ENCODE measurements at places on chromosomes 2 and 18.

GRCh38 chr2:28951910-28952835 is 28.9 kb upstream of the TOGARAM2 start:
- no peak for DNase-seq

DNA sequence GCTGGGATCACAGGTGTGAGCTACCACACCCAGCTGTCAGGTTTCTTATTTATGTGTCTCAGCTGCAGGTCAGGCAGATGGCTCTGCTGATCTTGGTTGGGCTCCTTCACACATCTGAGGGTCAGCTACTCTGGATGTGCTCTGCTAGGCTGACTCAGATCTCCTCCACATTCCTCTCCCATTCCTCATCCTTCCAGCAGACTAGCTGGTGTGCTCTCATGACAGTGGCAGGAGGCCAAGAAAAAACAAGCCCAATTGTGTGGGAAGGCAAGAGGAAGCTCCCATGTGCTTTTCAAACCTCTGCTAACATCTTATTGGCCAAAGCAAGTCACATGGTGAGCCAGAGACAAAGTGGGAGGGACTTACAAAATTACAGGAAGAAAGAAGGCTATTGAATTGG is 11.7 kb upstream of the MSH6 start:
- DNase-seq = no peak

GRCh38 chr2:86411396-86411795 is 29.8 kb upstream of the KDM3A start:
- no peak for DNase-seq

DNA sequence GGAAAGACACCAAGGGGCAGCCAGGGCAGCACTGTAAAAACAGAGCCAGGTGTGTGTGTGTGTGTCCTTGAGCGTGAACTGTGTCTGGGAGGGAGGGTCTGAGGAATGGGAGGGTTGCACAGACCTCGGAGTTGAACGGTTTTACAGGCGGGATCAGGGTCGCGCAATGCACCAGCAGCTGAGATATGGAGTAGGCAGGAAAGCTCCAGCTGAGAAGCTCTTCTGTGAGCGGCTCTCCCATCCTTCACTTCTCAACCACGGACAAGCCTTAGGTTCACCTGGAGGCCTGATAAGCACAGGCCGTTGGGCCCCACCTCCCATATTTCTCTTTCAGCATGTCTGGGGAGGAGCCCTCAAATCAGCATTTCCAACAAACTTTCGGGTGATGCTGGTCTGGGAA is 12.1 kb downstream of the SERTAD2 start:
- no peak for DNase-seq

DNA sequence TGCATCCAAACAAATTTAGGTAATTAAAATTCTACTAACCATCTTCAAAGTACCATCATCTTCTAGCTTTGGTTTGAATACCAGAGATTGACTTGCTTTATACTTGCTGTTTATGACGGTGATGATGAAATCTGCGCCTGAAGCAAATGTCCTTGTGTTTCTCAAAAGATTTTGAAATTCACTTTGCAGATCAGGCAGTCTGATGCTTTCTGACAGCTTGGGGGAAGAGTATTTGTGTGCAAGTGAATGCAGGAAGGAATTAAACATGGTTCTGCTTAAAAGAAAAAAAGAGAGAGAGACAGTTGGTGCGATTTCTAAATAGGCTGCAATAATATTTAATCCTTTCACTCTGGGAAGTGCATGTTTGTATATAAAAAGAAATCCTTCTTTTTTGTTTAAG is 29.6 kb downstream of the CSRNP3 start:
- DNase-seq = no peak

- no peak for DNase-seq
Measured at GRCh38 chr2:41736105-41736567, 311.7 kb upstream of the PKDCC start.

GRCh38 chr2:17547737-17548136 is 7.2 kb downstream of the VSNL1 start:
- no peak for DNase-seq

GRCh38 chr2:160584972-160585494 is 91.4 kb upstream of the RBMS1 start:
- no peak for DNase-seq

GRCh38 chr2:161208527-161209139 is 48.4 kb downstream of the TANK start:
- no peak for DNase-seq

DNA sequence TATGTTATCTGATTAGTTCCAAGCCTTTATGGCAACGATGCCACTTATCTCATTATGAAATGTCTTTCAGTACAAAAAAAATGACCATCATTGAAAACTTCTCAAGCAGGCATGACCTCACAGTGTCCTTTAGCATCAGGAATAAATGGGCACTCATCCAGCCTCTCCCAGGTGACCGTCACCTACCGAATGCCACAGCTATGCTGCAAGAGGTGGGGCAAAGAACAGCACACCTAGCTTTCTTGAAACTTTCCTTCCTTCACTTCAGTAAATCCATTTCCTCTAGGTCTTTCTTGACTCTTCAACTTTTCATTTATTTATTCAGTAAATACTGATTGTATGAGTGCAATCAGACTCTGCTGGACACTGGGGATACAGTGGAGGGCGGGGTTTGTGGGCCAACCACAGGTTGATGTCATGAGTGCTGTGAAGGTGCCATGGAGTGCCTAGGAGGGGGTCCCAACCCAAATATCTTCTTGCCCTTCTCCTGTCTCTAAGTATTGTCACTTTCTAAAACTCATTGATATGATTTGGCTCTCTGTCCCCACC is 54.3 kb upstream of the HK2 start:
- DNase-seq = no peak
